ENCODE measurements at places on chromosomes 1 and 21.

DNA sequence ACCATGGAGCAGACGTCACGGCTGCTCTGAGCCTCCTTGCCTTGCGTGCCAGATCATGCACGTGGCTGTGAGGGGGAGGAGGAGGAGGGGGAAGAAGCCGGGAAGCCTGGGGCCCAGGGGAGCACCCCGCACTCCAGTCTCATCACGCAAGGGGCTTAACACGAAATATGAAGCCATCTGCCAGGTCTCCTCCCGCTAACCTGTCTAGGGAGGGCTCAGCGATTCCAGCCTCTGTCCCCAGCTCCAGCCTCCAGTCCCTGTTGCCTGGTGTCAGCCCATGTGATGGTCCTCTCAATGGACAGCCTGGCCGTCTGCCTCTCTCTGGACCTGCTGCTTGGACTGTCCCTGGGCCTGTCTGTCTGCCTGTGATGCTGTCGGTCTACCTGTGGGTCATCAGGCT, 22.5 kb upstream of the C1QA start:
- no peak for DNase-seq

DNA sequence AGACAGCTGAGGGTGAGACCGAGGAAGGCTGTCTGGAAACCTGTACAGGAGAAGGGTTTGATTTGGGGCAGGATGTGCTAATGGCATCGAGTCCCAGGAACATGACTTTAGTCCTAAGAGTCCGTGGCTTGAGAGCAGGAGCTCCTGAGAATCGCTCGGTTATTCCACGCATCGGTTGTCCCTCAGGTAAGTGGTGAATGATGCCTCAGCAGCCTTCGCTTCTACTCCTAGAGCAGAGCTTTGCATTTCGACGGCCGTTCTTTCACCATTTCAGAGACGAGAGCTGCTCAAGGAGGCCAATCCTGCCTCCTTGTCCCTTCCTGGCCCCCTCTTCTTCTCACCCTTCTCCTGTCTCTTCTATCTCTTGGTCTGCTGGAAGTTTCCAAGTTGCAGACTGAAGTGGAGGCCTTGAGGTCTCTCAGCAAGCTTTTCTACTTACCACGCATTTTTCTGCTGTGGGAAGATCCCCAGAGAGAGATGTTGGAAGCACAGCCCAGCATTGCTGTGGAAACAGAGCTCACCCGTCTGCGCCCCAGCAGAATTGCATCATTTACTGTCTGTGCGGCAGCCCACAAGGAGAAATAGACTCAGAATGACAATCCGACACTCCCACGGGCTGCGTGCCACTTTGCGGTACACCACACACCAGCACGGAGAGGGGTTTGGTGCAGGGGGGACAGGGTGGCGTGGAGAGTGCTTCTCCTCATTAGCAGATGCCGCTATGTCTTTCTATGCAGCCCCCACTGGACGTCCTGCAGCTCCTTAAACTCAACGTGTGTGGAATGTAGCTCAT, 270.7 kb upstream of the C1orf174 start:
- DNase-seq = no peak

DNA sequence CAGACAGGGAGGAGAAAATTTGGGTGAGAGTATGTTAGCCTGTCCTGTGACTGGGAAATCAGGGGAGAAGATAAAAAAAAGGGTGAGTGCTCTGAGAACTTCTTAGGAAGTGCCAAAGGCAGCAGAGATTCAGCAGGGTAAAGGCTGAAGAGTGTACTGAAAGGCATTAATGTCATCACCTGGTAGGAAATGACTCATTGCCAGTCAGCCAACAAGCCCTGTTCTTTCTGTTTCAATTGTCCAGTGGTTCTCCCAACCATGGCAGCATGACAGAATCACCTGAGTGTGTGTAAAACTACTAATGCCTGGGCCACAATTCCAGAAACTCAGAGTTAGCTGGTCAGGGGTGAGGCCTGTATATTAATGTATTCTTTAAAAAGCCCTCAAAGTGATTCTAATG, 83.5 kb downstream of the INTS7 start:
- DNase-seq = peak; percentile 80

DNA sequence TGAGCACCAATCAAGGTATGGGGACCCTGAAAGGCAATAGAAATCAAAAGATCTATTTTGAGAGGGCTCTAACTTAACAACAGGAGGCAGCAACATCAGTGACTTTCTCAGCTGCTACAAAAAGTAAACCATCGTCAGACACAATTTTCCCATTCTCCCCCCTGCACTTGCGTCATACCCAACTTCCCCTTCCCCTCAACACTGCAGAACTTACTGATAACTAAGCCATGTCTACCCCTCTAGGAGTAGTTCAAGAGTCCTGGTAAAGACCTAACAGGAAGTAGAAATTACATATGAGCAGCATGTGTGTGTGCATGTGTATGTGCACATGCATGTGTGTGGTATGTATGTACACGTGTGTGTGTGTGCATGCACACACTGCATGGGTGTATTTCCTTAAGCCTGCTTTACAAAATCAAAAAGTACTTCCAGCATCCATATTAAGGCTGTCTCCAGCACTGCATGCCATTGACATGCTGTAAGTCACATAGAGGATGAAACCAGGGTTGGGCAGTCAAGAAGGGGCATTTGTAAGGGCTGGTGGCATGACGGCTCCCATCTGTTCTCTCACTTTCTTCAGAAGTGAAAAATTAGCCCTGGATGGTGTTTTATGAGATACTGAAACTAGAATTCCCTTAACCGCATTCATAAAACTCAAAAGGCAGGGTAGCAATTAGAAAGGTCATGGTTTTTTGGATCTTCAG, 460.1 kb upstream of the RUNX1 start:
- no peak for DNase-seq

DNA sequence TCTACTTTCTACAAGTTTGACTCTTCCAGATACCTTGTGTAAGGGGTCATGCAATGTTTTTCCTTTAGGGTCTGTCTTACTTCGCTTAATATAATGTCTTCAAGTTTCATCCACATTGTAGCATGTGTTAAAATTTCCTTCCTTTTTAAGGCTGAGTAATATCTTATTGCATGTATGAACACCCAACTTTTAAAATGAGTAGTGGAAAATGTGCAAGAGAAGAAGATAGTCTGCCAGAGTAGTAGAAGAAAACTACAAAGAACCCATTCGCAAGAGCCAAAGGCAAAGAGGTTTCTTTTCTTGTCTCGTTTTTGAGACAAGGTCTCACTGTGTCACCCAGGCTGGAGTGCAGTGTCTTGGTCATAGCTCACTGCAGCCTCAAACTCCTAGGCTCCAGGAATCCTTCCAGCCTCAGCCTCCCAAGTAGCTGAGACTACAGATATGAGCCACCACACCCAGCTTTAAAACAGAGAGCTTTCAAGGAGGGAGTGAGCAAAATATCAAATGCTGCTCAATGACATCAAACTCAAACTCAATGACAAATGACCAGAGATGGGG, 9.4 kb downstream of the IL23R start:
- no peak for DNase-seq

DNA sequence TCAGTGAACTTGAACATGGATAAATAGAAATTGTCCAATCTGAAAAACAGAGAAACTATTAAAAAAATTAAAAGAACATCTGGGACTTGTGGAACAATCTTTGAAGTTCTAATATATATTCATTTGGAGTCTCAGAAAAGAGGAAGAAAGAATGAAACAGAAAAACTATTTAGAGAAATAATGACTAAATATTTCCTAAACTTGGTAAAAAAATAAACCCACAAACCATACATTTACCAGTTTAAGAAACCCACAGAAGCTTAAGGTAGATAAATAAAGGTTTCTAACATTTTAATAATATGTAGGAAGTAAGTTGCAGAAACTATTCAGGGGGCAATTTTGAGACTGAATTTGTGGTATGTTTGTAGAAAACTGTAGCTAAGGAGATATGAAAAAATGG, 437.8 kb downstream of the PTBP2 start:
- DNase-seq = no peak

GRCh38 chr1:56256153-56257000, 323.0 kb downstream of the PLPP3 start:
- no peak for DNase-seq

DNA sequence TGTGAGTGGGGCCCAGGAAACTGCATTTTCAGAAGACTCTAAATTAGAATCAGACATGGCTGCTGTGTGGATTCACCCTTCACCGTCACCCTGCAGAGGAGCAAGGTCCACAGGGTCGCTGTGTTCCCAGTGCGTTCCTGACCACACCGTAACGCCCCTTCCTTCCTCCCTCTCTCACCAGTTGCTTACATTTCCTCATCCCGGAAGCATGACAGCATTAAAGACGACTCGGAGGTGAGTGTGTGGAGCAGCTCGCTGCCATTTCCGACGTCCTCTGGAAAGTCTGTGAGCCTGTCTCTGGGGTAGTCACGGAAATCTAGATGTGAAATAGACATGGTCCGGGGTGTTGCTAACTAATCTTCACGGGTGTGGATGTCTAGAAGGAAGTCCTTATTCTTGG, 45.9 kb downstream of the FAAP20 start:
- DNase-seq = no peak

GRCh38 chr1:170511038-170511437, 20.9 kb upstream of the GORAB start:
- no peak for DNase-seq

- DNase-seq = peak; percentile 52
Measured at GRCh38 chr1:237154157-237154556, 112.2 kb downstream of the RYR2 start.

DNA sequence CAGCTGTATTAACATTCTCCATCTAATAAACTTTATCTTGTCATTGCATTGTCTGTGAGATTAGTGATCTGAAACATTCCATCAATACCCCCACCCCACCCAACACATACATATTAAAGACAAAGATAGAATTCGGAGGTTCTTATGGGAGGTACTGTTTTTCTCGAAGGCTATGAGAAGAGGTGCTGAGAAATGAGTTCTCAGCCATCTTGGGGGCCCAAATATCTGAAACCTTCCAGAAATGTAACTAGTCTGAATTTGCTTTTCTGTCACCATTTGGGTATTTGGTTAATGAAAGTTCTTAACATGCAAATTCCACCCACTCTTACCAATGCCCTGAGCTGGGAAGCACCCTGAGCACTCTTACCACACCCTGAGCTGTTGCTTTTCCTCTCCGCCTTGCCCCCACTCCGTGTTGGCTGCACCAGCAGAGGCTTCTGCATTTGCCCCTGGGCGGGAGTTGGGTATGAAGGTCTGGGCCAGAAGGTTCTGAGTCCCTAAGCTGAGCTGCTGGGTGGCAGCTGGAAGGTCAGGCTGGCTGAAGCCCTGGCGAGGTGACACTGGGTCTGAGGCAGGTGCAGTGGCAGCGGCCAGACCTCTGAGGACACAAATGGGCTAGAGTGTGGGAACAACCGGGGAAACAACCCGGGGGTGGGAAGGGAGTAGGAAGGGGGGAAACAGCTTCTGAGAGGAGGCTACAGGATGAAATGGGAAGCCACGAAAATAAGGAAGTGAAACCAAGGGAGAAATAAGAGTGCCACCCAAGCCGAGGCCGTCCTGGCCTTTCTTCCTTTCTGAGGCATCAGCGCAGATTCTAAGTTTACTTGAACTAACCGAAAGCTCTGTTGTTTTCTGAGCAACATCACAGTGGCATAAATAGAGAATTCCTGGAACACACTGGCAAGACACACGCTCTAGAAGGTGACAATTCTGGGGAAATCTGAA, 26.3 kb upstream of the IER5 start:
- no peak for DNase-seq

DNA sequence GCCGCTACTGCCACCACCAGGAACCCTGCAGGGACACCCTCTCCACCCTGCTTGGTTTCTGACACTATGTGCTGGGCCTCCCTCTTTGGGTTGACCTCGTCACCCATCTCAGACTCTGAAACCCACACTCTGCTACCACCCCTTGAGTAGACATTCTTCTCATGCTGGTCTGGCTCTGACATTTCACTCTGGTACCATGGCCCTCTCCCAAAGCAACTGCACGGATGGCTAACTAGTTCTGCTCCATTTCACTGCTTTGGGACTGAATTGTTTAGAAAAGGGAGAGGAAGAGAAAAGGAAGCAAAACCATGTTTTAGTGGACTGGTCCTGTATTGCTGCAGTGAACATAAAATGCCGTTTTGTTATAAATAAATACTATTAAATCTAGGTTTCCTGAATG, 137.8 kb downstream of the KCNK2 start:
- DNase-seq = no peak

- no peak for DNase-seq
Measured at GRCh38 chr1:99957818-99958217, 12.0 kb upstream of the SLC35A3 start.

DNA sequence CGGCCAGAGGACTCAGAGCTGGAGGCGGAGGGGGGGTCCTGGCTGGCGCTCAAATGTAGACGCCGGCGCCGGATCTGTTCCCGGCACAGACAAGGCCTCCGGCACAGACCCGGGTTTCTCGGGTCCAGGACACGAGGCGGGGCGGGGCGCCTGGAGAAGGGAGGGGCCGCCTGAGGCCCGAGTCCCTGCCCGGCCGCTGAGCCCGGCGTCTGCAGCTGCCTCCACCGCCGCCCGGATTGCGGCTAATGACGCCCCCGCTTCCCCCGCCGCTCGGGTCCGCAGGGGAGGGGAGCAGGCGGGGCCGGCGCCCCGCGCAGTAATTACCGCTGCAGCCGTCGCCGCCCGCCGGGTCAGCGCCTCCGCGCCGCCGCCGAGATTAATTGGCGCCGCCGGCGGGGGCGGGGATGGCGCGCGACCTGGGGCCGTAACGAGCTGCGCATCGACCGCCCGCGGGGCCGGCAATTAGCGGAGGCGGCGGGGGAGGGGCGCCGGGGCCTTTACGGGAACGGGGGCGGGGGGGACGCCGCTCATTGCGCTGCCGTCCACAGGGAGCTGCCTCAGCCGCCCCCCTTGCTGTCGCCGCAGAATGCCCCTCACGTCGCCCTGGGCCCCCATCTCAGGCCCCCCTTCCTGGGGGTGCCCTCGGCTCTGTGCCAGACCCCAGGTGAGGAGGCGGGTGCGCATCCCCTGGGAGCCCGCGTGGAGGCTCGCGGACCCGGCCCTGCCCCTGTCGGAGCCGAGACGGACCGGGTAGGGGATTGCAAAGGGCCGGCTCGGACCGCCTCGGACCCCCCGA, 17.3 kb downstream of the NOC2L start:
- DNase-seq = peak; percentile 78

- DNase-seq = no peak
Measured at GRCh38 chr1:236808005-236808404, 12.9 kb downstream of the MTR start.

DNA sequence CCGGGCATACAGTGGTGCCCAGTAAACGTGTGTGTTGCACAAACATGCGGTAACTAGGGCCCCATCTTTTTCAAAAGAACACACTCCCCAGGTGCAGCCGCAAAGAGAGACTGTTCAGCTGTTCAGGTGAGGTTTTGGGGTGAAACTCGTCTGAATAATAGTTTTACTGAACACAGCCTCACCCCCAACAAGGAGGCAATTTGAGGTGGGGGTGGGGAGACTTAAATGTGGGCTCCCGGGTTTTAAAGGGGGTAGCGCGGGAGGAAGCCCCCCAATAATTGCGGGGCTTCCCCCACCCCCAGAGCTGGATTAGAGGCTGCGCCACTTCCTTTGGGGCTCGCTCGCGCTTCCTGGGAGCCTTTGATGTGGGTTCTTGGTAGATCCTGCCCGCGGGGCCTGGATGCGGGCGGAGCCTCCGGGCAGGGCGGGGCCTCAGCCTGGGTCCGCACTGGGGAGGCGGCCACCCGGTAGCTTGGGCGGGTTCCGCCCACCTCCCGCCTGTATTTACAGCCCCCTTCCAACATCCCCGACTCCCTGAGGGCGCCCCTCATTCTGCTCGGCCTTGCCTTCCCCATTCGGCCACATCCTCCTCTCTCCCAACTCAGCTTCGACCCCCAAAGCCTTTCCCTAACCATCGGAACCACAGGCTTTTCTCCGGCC, 6.4 kb upstream of the EPHA2 start:
- DNase-seq = no peak

- peak; percentile 49 for DNase-seq
Measured at GRCh38 chr1:100353071-100353801, 930 bp downstream of the CDC14A start.

Data from ELR (cell line).